Neural progenitor cell (in vitro differentiated cells): ENCODE measurements at places on chromosomes 6 and 20. TPM values are rescaled to one million over a fixed set of nuclear protein-coding genes. Genes with fewer than 3 reads are reported as not detected.
A peak's percentile ranks its signal among the peaks of the same experiment; 100 is the strongest.

GRCh38 chr6:3773678-3774298 is 22.3 kb upstream of the PXDC1 start:
- H3K27me3 ChIP-seq: peaks cover 4% of the 10 kb centered on the region
- DNase-seq: no peak
- H3K4me3 ChIP-seq: no peak overlapping the region
- H3K27ac ChIP-seq: no peak overlapping the region
- H3K4me1 ChIP-seq: peaks cover 21% of the 10 kb centered on the region
- H3K36me3 ChIP-seq: no peaks in the 10 kb centered on the region

DNA sequence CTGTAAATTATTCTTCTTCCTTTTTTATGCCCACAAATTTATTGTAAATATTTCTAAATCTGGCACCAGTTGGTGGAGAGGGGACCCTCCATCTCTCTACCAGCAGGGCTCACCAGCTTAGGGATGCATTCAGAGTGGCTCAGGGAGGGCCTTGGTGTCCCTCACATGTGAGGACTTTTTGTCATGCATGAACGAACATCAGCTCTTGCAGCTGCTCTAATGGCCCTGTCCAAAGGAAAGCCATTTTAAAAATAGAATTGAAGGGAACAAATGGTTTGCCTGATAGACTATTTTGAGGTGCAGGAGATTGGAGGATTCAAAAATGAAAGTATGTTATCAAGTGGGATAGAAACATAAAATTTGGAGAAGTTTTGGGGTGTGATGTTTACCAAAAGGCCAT is 37.5 kb upstream of the KLHL31 start:
- H3K27ac ChIP-seq: no peak overlapping the region
- no peaks in the 10 kb centered on the region for H3K36me3 ChIP-seq
- no peak overlapping the region for H3K4me3 ChIP-seq

GRCh38 chr20:44392088-44392775 is 36.7 kb downstream of the HNF4A start:
- no peak overlapping the region for H3K27ac ChIP-seq
- no peaks in the 10 kb centered on the region for H3K36me3 ChIP-seq
- H3K27me3 ChIP-seq: no peaks in the 10 kb centered on the region
- DNase-seq: no peak
- no peak overlapping the region for H3K4me3 ChIP-seq
- peaks cover 11% of the 10 kb centered on the region for H3K4me1 ChIP-seq

Gene EPB41L1
- total RNA-seq: 32.7 and 35.8 TPM in 2 replicates

Gene GCNT2
- 34.7 and 48.4 TPM in 2 replicates for total RNA-seq

Gene ZC2HC1B
- not detected in 2 replicates for total RNA-seq

- no peak overlapping the region for H3K27ac ChIP-seq
- no peaks in the 10 kb centered on the region for H3K27me3 ChIP-seq
- H3K36me3 ChIP-seq: no peaks in the 10 kb centered on the region
- DNase-seq: no peak
- H3K4me1 ChIP-seq: peaks cover 9% of the 10 kb centered on the region
- H3K4me3 ChIP-seq: no peak overlapping the region
Measured at GRCh38 chr20:1879934-1880333, 15.3 kb upstream of the SIRPA start.

- no peaks in the 10 kb centered on the region for H3K36me3 ChIP-seq
- no peaks in the 10 kb centered on the region for H3K27me3 ChIP-seq
- H3K4me3 ChIP-seq: no peak overlapping the region
- DNase-seq: no peak
- no peaks in the 10 kb centered on the region for H3K4me1 ChIP-seq
Measured at GRCh38 chr20:57966620-57967019, 256.8 kb upstream of the PMEPA1 start.

DNA sequence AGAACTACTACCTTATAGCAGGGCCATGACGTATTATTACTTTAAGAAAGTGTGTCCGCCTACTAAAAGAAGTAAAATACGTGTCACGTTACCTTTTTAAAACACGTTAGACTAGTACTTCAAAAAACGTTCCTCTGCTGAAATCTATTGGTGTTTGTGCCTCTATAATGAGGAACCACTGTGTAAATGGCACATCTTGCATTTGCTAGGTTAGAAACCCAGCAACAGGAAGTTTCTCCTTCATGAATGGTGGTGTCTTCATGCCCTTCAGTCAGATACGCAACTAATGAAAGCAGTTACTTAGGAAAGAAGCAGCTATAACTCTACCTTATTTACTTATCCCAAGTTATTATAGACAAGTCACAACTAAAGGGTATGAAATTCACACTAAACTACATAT is 343.5 kb downstream of the RNGTT start:
- H3K4me1 ChIP-seq: peaks cover 13% of the 10 kb centered on the region
- H3K36me3 ChIP-seq: no peaks in the 10 kb centered on the region
- H3K27ac ChIP-seq: no peak overlapping the region
- H3K27me3 ChIP-seq: no peaks in the 10 kb centered on the region

DNA sequence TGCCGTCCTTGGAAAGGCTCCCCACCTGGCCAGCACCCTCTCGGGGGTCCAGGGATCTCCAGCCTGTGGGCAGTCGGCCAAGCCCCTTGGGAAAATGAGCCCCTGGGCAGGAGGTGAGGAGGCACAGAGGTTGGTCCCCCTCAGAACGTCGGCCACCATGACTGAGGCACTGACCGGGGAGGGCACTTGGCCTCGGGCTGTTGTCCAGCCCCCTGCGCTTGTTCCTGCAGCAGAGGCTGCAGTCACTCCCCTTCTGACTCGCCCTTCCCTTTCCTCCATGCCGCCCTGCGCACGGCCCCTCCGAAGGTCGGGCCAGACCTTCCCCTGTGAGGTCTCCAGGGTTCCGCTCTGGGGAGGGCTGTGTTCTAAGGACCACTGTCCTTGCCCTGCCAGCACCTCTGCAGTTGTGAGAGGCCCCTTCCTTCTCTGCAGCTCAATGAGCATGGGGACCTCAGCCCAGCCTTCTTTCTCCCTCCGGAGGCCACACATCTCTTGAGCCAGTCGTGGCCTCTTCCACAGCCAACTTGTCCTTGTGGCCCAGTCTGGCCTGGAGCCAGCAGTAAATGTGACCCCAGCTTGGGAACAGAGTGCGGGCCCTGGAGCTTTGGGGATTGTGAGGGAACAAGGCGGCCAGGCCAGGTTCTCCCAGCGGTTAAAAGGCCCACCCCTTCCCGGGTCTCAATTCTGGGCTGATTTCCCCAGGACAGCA is 195.5 kb downstream of the DLL1 start:
- H3K27ac ChIP-seq: no peak overlapping the region
- peaks cover 20% of the 10 kb centered on the region for H3K4me1 ChIP-seq
- H3K27me3 ChIP-seq: no peaks in the 10 kb centered on the region
- DNase-seq: no peak
- no peak overlapping the region for H3K4me3 ChIP-seq
- no peaks in the 10 kb centered on the region for H3K36me3 ChIP-seq

GRCh38 chr6:99002831-99003230 is 55.1 kb upstream of the FBXL4 start:
- no peaks in the 10 kb centered on the region for H3K27me3 ChIP-seq
- H3K4me1 ChIP-seq: no peaks in the 10 kb centered on the region
- no peaks in the 10 kb centered on the region for H3K36me3 ChIP-seq

- H3K4me1 ChIP-seq: no peaks in the 10 kb centered on the region
- DNase-seq: no peak
- H3K27ac ChIP-seq: no peak overlapping the region
- no peaks in the 10 kb centered on the region for H3K36me3 ChIP-seq
Measured at GRCh38 chr6:43956478-43956877, 170.8 kb downstream of the MRPL14 start.

Gene DZANK1
- 5.3 and 8.3 TPM in 2 replicates for total RNA-seq

GRCh38 chr6:704046-704445 is 11.1 kb upstream of the EXOC2 start:
- no peak overlapping the region for H3K27ac ChIP-seq
- no peak overlapping the region for H3K4me3 ChIP-seq
- no peak for DNase-seq

GRCh38 chr6:113695516-113695915 is 161.6 kb upstream of the MARCKS start:
- H3K4me1 ChIP-seq: no peaks in the 10 kb centered on the region
- no peaks in the 10 kb centered on the region for H3K36me3 ChIP-seq
- no peak overlapping the region for H3K4me3 ChIP-seq
- no peaks in the 10 kb centered on the region for H3K27me3 ChIP-seq
- H3K27ac ChIP-seq: no peak overlapping the region

GRCh38 chr20:31652917-31653396 is 15.2 kb downstream of the COX4I2 start:
- H3K4me3 ChIP-seq: no peak overlapping the region
- H3K27ac ChIP-seq: no peak overlapping the region
- H3K36me3 ChIP-seq: no peaks in the 10 kb centered on the region
- DNase-seq: no peak

- H3K4me3 ChIP-seq: no peak overlapping the region
- no peaks in the 10 kb centered on the region for H3K4me1 ChIP-seq
- no peaks in the 10 kb centered on the region for H3K36me3 ChIP-seq
Measured at GRCh38 chr6:169895000-169895759, 143.8 kb downstream of the ERMARD start.

- no peak overlapping the region for H3K4me3 ChIP-seq
- DNase-seq: no peak
- H3K27ac ChIP-seq: no peak overlapping the region
- no peaks in the 10 kb centered on the region for H3K4me1 ChIP-seq
Measured at GRCh38 chr6:167769408-167770190, 57.1 kb upstream of the AFDN start.

Gene DPPA5
- total RNA-seq: not detected in 2 replicates

Gene TAF4
- total RNA-seq: 9.9 and 10.8 TPM in 2 replicates

Gene POU5F1
- 17.2 and 17.4 TPM in 2 replicates for total RNA-seq

DNA sequence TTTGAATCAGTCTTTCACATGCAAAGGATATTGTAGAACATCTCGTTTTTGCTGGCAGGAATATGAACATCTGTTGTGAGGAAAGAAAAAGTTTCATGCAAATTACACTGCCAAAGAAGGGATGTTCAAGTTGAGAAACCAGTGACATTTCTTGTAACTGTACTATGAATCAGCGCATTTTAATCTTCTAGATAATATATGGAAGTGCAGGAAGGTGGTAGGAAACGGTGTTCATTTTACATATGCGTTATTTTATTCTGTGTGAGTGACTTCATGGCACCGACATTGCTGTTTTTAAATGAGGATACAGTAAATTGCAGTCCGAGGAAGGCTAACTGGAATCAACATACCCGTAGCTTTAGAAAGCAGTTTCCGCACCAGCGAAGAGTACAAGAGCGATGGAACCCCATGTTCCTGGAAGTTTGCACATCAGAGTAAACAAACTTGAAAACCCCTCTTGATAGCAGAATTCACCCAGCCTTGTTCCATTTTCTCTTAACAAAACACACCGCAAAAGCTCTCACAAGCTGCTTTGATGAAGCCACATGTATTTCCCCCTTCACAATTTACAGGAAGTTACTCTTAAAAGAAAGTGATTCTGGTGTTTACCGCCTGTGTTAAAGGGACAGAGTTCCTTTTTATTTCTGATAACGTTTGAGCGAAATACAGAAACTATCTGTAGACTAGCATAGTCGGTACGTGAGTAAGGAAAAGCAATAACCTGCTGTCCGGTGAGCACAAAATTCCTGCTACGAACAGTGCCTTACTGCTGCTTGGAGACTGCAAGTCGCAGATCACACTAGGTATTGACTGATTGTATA is 11.5 kb downstream of the PRDM1 start:
- H3K4me3 ChIP-seq: peak overlapping the region; percentile 21
- H3K27ac ChIP-seq: no peak overlapping the region
- no peaks in the 10 kb centered on the region for H3K36me3 ChIP-seq
- peaks cover 45% of the 10 kb centered on the region for H3K4me1 ChIP-seq
- peaks cover 15% of the 10 kb centered on the region for H3K27me3 ChIP-seq
